ENCODE measurements at places on chromosomes 2 and 18. TPM values are rescaled to one million over a fixed set of nuclear protein-coding genes. Genes with fewer than 3 reads are reported as not detected.

Gene AGXT
- not detected for total RNA-seq

Gene OR6B2
- total RNA-seq: not detected

Gene LGALSL
- total RNA-seq: 5.9 TPM

Gene MAP3K20
- total RNA-seq: 17.0 TPM

Gene STARD6
- total RNA-seq: 0.33 TPM

Gene DLX2
- not detected for total RNA-seq

Gene PREB
- total RNA-seq: 39.0 TPM

Gene ME2
- total RNA-seq: 58.1 TPM

Gene GPR45
- not detected for total RNA-seq

Gene RASGRP3
- total RNA-seq: 117 TPM

Gene MREG
- 7.2 TPM for total RNA-seq

Measured in vein endothelial cell (primary cell).